ENCODE measurements at places on chromosomes 11 and 22. TPM values are rescaled to one million over a fixed set of nuclear protein-coding genes. Genes with fewer than 3 reads are reported as not detected.
A peak's percentile ranks its signal among the peaks of the same experiment; 100 is the strongest.

DNA sequence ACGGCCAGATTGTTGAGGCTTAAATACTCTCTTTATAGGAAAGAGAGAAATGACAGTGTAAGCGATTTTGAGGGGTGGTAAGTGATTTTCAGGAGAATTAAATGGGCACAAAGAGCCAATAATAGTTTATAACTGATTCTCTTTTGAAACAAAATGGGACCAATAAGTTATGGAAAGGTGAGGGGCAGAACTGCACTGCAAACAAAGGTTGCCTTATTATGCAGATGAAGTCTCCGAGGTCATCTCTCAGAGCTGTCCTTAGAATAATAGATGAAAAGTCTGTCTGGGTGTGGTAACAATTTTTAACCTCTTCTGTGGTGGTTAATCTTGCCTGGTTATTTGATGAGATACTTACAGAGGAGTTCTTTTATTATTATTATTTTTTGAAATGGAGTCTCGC, 14.7 kb upstream of the CRTAM start:
- DNase-seq = no peak

TRIM49 gene
- total RNA-seq = not detected

DNA sequence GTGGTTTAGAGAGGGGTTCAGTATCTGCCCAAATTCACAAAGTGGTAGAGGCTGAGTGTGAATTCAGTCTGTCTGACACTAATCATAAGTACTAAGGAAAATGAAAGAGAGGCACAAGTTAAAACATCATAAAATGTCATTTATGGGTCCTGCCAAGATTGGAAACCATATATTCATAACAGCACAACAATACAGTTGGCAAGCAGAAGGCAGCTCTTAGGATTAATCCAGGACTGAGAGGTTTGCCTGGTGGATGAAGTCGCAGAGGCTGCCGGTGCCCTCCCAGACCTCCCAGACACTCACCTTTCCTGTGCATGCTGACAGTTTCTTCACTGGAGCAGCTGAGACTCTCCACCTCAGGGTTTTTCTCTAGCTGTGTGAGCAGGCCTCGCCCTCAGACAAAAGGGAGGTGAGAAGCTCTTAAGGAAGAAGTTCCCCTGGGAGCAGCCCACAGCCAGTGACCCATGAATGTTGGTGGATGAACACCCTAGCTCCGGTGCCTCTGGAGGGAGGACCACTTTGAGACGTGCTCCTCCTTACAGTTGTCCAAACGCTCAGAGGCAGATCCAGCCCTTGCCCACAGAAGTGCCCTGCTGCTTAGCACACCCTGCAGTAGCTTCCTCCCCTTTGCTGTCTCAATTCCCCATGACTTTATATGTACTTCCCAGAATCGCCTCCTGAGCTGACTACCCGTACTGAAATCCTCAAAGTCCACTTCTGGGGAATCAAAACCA, 43.7 kb downstream of the MAML2 start:
- DNase-seq = no peak

- no peak for DNase-seq
Measured at GRCh38 chr11:873706-874105, 31.1 kb downstream of the TSPAN4 start.

OR4D5 gene
- not detected for total RNA-seq

DNA sequence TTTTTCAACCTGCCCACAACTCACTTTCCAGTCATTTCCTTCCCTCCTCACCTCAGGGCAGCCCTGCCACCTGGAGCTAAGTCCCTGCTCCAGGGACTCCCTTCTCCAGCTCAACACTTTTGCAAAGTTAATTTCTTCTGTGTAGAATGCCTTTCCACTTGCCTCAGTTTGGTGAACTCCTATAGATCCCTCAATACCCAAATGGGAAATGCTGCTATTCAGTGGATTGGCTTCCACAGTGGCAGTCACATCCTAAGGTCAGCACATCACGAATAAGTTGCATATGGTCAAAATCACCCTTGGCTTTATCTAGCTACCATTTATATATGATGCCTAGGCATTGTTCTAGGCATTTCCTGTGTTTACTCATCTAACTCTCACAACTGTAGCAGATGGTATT, 23.6 kb downstream of the GDPD5 start:
- no peak for DNase-seq

- DNase-seq = peak; percentile 56
Measured at GRCh38 chr11:77090373-77091111, 12.1 kb upstream of the OMP start.

TRIM77 gene
- total RNA-seq = not detected

PRG3 gene
- total RNA-seq = not detected

OR5AL1 gene
- not detected for total RNA-seq

MISFA gene
- total RNA-seq = 2.2 TPM

MS4A1 gene
- total RNA-seq = not detected

GRCh38 chr22:46748908-46749675, 11.0 kb upstream of the CERK start:
- no peak for DNase-seq

DNA sequence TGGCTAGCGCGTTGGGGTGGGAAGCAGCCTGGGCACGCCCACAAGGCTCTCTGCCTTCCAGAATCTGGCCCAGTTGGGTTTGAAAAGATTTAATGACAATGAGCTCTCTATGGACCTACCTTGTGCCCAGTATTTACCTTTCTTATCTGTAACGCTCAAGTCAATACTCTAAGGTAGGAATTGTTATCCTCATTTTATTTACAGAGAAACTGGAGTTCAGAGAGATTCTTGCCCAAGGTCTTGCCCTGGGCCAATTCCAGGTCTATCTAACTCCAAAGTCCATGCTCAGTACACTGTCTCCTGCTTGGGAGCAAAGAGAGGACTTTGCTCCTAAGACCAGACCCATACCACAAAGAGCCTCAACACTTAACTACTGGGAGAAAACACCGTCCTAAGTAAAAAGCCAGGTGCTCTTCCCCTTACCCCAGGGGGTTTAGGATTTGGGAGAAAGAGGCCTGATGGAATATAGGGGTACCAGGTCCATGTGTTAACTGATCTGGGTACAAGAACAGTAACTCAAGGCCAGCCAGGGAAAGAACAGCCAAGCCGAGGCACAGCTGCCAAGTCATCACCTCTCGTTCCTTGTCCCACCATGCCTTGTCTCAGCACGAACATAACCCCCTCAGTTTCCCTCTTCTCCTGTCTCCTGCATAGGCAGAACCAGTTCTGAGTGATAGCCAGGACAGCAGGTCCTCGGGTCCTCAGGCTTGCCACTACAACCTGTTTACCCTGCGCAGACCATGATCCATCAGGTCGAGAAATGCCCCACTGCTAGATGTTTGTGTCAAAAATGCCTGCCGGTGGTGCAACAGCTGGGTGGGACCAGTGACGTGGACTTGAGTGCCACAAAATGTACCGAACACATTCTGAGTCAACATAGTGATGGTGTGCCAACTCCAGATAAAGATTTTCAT, 14.6 kb downstream of the APOA4 start:
- DNase-seq = no peak

OLFML1 gene
- total RNA-seq = 12.3 TPM

ELP4 gene
- 15.6 TPM for total RNA-seq

IGLL1 gene
- total RNA-seq = not detected

ST3GAL4 gene
- total RNA-seq = 75.9 TPM

GRCh38 chr11:65539744-65540289, 14.9 kb downstream of the SCYL1 start:
- no peak for DNase-seq

DNA sequence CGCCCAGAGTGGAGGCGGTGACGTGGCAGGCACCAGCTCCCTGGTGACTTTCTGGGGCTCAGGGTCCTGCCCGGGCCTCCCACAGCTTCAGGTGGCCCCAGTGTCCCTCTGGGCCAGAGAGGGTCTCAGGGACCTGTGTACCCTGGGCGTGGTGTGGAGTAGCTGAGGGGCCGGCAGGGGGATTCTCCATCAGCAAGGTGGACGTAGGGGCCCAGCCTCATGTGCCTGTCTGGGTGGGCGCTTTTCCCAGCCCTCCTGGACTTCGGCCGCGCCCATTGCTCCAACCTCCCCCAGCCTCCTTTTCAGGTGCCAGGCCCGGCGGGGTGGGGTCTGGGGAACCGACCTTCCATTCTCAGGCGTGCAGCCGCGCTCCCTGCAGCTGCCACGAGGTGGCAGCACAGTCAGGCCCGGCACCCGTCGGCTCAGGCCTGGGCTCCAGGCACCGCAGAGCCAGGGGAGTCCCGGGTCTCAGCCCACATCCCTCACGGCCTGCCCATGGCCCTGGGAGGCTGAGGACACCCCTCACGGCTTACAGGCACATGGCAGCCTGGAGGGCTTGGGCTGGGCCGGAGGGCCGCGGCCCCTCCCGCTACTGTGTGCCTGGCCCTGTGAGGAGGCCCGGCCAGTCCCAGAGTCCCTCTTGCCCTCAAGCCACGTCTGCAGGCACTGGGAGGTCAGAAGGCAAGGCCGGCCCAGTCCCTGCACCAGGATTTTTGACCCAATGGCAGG, 19.9 kb upstream of the MUC5B start:
- peak; percentile 84 for DNase-seq

DNA sequence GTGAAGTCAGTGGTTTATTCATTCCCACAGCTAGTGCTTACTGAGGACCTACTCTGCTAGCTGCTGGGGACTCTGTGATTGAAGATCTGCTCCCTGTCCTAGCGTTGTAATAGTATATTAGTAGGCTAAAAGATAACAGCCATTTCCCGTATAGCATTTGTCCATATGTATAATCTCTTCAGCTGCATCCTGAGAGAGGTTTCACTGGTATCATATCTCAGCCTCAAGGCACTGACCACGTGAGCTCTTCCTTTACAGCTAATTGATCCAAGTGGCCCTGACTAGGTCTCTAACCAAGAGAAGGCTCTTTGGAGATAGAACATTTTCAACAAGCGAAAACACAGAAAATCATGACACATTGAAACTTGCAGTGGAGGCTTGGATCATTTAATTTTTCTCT, 110.2 kb downstream of the APIP start:
- DNase-seq = no peak
